Left cardiac atrium (tissue), 4 donors: ENCODE measurements at places on chromosomes 5 and 9.
A peak's percentile ranks its signal among the peaks of the same experiment; 100 is the strongest.

DNA sequence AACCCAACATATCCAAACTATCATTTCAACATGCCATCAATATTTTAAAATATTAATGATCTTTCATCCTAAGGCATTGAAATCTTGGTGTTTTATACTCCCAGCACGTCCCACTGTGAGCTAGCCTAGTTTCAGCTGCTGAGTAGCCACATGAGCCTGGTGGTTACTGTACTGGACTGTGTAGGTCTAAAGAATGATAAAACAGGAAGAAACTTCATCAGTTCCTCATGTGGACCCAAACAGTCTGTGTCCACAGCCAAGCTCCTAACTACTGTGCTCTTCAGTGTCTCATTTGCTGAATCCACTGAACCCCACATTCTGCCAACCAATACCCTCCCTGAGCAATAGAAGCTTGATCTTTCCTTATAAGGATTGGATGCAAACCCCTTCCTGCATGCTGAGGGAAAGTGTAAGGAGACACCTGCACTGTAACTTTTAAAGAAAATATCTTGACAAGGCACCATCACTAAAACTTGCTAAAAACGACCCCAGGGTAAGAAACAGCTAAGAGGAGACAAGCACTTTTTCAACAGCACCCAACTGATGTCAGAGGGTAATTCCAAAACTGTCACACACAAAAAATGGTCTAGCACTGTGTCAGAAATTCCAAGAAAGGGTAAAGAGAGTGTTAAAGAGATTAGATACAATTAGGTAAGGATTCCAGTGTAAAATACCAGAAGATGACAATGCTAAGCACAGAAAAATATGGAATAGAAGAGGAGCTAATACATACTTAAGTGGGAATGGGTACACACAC lies 126.9 kb downstream of the SPOCK1 start:
- DNase-seq: no peak

DNA sequence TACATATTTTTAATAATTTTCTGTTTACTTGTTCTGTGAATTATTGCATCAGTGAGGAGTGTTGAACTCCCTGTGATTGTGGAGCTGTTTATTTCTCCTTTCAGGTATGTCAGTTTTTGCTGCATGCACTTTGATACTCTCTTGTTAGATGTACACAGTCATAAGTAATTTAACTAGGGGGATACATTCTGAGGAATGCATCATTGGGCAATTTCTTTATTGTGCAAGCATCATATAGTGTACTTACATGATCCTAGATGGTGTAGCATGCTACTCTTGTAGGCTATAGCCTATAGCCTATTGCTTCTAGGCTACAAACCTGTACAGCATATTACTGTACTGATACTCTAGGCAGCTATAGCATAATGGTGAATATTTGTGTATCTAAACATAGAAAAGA lies 9.5 kb downstream of the DENND4C start:
- no peak for DNase-seq

GRCh38 chr9:33698267-33698666 lies 97.1 kb upstream of the PRSS3 start:
- no peak for DNase-seq

DNA sequence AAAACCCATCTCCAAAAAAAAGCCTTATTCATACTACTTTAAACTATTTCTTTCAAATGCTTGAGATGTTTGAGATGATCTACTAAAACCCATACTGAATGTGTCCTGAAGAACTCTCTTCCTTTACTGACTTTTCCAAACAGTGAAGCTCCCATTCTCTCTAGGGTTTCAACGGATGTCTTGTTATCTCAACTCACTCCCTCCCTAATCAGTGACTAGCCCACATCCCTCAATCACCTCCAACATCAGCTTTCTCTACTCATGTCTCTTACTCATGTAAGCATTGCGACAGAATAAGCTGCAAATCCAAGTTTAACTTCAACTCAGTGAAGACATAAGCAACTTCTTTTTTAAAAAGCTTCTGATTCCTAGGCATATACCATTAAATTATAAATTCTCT lies 42.1 kb downstream of the WDR41 start:
- DNase-seq: no peak

GRCh38 chr5:153153086-153153485 lies 337.4 kb upstream of the GRIA1 start:
- DNase-seq: no peak

DNA sequence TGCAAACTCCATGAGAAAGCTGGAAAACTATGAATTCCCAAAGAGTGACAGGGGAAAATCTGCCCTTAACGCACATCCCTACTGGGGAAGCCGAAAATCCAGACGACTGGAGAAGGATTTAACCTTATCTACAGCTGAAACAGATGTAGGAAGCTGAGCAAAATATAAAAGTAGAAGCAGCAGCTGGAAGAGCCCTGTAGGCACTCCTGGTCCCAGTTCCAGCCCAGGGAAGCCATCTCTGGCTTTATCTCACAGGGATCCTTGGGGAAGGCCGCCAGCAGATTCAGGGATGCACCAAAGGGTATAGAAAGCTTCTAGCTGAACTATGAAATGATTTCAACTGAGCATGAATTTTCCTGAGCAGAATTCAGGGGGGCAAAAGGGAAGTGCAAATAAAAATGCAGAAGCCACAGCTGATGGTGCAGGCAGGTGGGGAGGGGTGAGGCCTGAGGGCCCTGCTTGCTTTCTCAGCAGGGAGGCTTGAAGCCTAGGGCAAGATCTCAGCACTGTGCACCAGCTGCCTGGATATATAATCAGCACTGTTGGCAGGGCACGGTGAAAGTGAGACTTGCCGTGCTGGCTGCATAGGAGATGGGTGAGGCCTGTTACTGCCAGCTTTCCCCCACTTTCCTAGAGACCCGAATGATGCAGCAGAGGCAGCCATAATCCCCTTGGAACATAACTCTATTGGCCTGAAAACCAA lies 2019.5 kb upstream of the NUDT12 start:
- DNase-seq: no peak

- DNase-seq: no peak
These were observed 845.6 kb upstream of the CDH6 start for GRCh38 chr5:30347858-30348257.

DNA sequence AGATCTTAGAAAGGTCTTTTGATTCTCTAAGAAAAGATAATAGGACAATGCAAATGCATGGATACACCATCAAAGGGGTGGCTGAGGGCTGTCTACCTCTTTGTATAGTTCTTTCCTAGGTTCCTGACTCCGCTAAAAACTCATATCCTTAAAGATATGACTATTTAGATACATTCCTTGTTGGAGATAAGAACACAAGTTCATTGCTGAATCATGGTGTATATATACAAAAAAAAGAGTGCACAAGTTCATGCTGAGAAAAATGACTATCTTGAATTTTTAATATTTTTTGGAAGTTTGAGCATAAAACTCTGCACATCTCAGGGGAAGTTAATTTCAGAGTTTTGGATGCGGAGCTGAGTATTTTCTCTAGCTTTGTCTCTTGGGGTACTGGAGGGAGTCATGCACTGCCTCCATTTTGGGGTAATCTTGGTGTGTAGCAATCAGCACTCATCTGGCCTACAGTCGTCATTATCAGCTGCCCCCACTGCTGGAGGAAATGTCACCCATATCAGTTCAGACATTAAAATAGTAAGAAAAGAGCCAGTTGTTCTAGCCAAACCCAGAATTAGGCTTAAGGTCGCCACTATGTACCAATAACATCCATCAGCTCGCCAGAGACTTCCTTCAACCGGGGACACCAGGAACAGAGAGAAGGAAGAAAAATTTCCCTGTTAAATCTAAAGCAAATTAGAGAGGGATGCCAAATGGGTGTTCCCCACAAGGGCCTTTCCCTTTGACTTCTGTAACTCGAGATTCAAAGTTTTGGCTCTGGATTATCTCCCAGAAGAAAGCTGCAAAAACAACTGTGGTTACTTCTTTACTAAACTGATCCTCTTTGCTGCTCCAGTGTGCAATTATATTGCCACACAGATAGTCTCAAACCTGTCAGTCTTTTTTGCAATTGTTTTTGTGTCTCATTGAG lies 49.0 kb downstream of the PTTG1 start:
- no peak for DNase-seq

GRCh38 chr5:54476682-54477081 lies 21.2 kb downstream of the HSPB3 start:
- no peak for DNase-seq

DNA sequence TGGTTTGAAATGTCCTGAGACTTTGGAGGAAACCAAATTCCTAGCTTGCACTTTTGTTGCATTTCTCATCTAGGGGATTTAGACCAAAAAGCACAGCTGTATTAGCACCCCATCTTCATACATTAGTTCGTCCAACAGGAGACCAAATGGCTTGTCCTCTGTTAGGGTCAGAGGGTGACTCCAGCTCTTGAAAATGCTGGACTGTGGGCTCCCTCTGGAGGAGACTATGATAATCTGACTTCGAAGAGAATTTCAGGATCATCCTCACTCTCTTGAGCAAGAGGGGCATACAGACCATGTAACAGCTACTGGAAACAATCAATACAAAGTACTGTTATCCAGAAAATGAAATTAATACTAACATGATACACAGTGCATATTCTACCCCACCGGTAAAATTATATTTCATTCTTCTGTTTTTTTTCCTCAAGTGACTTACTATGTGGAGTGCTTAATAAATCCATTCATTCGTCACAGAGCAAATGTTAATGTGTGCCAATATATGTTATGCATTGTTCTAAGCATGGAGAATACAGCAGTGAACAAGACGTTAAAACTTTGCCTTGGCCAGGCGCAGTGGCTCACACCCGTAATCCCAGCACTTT lies 63.7 kb upstream of the PPP2CA start:
- peak; percentile 39 for DNase-seq

- DNase-seq: no peak
These were observed 379 bp upstream of the CLK4 start for GRCh38 chr5:178627259-178627598.
